ENCODE measurements at places on chromosomes 1 and 21. TPM values are rescaled to one million over a fixed set of nuclear protein-coding genes. Genes with fewer than 3 reads are reported as not detected.

The TMEM9 gene
- 89.8 TPM for total RNA-seq

The KANK4 gene
- total RNA-seq: 0.26 TPM

The EXTL1 gene
- not detected for total RNA-seq

The PERM1 gene
- total RNA-seq: 0.10 TPM

The CPTP gene
- 22.0 TPM for total RNA-seq

The OLIG1 gene
- total RNA-seq: not detected

The FAM163A gene
- not detected for total RNA-seq

The C8A gene
- not detected for total RNA-seq

The TNFSF4 gene
- not detected for total RNA-seq

The LCE6A gene
- not detected for total RNA-seq

The ARMH1 gene
- total RNA-seq: 0.38 TPM

The FCGR2B gene
- total RNA-seq: not detected

The LCE1A gene
- not detected for total RNA-seq

The SYT2 gene
- total RNA-seq: 0.31 TPM

The ZNF684 gene
- 2.3 TPM for total RNA-seq

The MAPKAPK2 gene
- total RNA-seq: 80.2 TPM
